ENCODE measurements at places on chromosomes 7 and 10.
A peak's percentile ranks its signal among the peaks of the same experiment; 100 is the strongest.

DNA sequence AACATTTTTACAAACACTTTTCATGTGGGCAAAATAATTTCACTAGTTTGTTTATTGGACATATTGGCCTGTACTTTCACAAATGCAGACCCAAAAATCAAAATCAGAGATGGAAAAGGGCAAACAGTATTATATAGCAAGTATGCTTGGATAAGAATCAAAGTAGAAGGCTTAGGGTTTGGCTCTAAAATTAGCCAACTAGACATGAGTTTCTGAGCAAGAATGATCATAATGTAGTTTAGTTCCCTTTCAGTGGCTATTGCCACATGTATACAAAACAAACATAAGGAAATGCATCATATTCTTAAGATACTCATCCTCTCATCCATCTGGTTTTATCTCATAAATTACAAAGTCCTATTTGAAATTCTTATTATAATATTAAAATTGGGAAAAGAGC lies 132.5 kb downstream of the IMMP2L start:
- DNase-seq = no peak

GRCh38 chr7:16755397-16755796 lies 1.8 kb downstream of the TSPAN13 start:
- DNase-seq = no peak

- DNase-seq = peak; percentile 18
Measured at GRCh38 chr7:90777465-90777864, 181.3 kb downstream of the CDK14 start.

GRCh38 chr10:69949770-69950169 lies 102.9 kb upstream of the MACROH2A2 start:
- DNase-seq = no peak

- DNase-seq = no peak
Measured at GRCh38 chr10:31851216-31851615, 77.4 kb downstream of the ARHGAP12 start.

GRCh38 chr10:132626761-132627665 lies 89.4 kb downstream of the INPP5A start:
- peak; percentile 31 for DNase-seq

DNA sequence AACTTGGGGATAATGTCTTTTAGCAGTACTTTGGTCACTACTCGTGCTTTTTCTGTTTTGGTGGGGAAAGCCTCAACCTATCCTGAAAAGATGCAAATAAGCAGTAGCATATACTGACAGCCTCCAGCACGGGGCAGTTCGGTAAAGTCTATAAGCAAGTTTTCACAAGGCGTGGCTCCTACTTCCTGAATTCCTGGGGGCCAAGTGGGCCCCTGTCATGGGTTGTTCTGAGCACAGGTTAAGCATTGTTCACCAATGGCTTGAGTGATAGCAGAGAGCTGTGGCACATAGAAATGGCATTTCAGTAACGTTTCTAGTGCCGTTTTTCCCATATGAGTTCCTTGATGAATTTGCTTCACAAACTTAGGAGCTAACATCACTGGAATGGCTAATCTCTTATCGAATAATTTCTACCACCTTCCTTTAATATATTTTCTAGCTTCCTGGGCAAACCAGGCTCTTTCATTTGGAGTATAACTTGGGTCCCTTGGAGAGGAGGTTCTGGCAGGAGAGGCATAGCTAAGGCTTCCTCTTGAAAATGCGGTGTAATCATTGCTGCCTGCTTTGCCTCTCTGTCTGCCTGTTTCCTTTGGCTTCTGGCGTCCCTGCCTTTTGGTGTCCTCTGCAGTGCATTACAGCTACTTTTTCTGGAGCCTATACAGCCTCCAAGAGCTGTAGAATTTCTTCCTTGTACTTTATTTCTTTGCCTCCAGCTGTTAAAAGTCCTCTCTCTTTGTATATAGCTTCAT lies 11.7 kb upstream of the ZNF239 start:
- DNase-seq = no peak

- DNase-seq = no peak
Measured at GRCh38 chr7:38801786-38802185, 107.2 kb downstream of the VPS41 start.

- DNase-seq = no peak
Measured at GRCh38 chr7:18179093-18179492, 151.4 kb upstream of the PRPS1L1 start.

DNA sequence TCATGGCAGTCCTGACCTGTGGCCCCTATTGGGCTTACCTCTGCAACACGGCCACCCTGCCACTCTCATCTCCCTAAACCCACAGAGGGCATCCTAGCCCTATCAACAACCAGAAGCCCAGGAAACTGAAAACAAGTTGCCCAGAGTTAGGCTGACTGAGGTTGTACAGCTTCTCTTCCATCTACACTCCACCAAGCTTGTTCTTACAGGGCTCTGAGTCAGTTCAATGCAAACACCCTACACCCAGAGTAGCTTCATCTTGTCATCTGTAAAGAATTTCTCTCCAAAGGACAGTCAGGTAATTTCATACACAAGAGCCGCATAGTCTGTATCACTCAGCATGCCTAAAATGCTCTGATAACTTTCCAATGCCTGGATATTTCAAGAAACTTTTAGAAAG lies 175.4 kb downstream of the ARID5B start:
- no peak for DNase-seq

- no peak for DNase-seq
Measured at GRCh38 chr10:73586583-73586984, 4.6 kb downstream of the USP54 start.

DNA sequence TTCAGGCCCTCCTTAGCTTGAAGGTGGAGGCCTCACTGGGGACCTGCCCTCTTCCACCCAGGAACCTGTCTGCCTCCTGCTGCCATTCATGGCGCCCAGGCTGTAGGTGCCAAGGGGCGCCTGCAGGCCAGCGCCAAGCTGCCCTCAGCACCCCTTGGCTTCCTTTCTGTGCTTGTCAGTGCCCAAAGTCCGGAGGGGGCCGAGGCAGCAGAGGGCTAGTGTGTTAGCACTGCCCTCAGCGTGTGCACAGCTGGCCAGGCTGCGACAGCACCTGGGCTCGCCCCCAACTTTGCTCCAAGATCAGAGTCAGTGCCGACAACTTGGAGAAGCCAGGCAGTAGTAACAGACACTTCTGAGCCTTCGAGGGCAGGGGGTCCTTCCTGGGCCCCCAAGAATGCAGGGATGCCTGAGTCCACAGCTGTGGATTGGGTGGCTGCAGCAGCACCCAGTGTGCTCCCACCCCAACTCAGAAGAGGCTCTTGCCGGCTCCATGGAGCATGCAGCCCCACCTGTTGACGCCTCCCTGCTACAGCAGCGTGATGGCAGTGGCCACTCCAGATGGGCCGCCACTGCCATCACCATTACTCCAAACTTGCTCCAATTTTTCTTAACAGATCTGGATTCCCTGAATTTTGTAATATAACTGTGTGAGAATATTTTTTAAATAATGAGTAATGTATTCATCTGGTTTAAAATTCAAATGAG lies 41.7 kb downstream of the CACUL1 start:
- DNase-seq = no peak

GRCh38 chr10:86443936-86444335 lies 77.3 kb upstream of the GRID1 start:
- no peak for DNase-seq

DNA sequence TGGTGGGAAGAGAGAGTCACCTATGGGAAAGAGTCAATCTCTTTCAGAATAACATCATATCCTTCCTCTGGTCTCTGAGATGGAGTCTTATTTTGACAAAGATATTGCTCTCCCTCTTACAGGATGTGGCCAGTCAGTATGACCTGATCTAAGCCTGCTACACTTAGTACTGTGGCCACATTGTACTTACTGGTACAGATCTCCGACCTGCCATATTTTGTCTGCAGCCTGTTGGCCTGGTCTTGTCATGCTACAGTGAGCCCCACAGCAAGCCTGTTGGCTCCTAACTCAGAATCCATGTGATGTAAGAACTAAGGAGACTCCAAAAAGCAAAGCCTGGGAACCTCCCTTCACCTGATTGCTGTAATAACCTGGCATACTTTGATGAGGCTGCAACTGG lies 377.8 kb downstream of the SFMBT2 start:
- no peak for DNase-seq

DNA sequence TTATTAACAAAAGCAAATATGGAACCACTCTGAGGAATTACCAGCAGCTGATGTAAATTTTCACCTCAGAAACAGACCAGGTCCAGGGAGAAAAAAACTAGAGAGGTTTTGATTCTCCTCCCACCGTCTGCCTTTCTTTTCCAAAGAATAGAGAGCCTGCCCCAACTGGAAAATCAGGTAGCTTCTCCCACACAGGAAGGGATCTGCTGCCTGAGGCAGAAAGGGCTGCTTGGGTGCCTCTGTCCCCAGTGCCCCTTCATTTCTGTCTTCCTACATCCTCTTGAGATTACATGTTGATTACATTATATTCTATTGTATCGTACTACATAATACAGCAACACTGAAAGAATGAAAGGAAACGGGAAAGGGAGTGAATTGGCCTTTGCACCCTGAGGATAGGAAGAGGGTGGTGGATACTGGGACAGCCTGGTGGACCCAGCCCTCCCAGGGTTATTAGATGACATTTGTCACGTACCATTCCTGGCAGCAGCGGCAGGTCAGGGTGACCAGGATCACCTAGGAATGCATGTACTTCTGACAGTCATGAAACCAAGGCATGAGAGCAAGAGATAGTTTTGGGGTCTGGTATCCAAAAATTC lies 8.9 kb downstream of the ST8SIA6 start:
- peak; percentile 25 for DNase-seq

DNA sequence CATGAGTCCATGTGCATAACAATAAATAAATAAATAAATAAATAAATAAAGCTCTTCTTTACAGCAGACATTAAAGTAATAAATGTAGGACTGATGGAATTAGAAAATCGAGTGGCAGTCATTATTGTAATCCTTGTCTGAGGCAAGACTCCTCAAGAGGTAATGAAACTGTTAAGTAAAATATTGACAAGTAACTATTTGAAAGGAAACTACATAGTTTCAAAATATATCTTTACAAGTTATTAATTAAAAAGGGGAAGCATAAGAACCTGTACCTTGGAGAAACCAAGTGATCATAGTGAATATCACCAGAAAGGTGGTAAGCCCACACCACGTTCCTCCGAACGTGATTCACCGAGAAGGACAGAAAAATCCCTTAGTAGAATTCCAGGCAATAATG lies 285.6 kb upstream of the SORCS1 start:
- DNase-seq = no peak

- DNase-seq = no peak
Measured at GRCh38 chr10:12902851-12903358, 98.6 kb downstream of the CCDC3 start.

DNA sequence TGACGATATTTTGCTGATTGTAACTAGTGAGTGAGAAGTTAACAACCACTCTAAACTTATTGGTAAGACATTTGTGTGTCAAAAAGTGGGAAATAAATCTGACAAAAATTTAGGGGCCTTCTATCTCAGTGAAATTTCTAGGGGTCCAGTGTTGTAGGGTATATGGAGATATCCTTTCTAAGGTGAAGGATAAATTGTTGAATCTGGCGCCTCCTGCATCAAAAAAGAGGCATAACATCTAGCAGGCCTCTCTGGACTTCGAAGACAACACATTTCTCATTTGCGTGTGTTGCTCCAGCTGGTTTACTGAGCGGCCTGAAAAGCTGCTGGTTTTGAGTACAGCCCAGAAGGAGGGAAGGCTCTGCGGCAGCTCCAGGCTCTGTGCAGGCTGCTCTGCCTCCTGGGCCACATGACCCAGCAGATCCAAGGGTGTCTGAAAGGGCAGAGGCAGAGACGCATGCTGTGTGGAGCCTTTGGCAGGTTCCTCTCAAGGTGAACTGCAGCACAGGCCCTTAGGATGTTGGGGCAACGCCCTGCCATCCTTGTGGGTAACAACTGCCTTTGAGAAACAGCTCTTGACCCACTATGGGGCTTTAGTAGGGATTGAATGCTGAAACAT lies 72.4 kb downstream of the LMBR1 start:
- DNase-seq = no peak

DNA sequence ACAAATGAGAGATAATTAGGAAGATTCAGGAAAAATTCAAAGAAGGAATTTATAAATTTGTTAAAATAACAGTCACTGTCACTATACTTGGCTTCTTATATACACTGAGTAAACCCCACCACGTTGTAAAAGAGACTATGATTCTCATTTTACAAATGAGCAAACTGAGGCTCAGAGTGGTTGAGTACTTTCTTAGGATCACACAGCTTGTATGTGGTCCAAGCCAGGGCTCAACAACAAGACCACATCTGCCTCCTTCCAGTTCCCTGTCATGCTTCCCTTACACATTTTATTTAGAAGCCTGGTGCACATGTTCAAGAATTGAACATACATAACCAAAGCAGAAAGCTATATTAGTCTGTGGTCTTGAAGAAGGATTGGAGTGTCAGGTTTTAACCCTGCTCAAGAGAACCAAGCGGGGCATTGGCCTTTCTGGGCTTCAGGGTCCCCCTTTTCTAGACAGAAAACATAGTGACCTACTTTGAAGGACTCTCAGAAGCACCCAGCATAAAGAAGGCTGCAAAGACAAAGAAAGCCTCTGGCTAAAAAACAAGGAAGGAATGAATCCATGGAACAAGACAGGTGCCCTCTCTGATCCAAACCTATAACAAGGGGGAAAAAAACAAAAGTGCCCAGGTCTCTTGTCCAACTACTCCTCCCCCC lies 846 bp downstream of the MRLN start:
- no peak for DNase-seq

DNA sequence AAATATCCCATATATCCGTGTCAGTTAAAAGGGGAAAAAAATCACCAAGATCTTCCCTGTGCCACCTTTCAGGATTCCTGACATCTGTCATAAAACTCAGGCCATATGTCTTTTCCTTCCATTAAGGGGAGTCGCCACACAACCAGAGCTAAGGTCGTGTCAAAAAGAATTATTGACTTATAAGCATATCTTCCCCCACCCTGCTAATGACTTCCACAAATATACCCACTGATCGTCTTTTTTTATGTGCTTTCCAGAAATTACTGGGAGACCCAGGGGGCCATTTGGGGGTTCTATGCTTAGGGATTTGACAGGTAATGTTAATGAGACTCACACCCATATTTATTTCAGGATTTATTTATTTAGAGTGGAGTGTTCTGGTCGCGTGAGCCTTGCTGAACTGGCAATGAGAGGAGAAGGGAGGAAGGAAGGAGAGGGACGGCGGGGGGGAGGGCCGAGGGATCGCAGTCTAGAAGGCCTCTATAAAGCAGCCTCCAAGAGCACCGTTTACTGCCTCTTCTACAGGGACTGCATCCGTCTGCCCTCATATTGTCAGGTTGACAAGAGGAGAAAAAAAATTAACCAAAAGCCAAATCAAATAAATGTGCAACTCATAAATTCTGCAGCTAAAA lies 135.7 kb upstream of the MGMT start:
- DNase-seq = no peak

- DNase-seq = no peak
Measured at GRCh38 chr10:105707603-105708002, 1066.5 kb downstream of the SORCS3 start.
